ENCODE measurements at places on chromosomes 13 and 19. TPM values are rescaled to one million over a fixed set of nuclear protein-coding genes. Genes with fewer than 3 reads are reported as not detected.

Gene TUBA3C
- total RNA-seq = not detected

Gene SULT2A1
- not detected for total RNA-seq

Gene CYP2F1
- not detected for total RNA-seq

Gene PLPP2
- total RNA-seq = not detected

Gene RAB20
- total RNA-seq = 2.3 TPM

Gene ZNF850
- total RNA-seq = 5.9 TPM

Gene PSG11
- not detected for total RNA-seq

Gene CASP14
- not detected for total RNA-seq

Gene ZNF548
- total RNA-seq = 19.9 TPM

Gene TMEM86B
- total RNA-seq = 9.4 TPM

Gene LSR
- total RNA-seq = 0.70 TPM

Gene PDX1
- not detected for total RNA-seq

Gene PRR22
- total RNA-seq = 4.5 TPM

Data from T-helper 2 cell treated with Interferon-gamma antibody and Interleukin-4, amounts not matched to agents 100 ng/mL and 5 ng/mL, for 36 hours (primary cell).